ENCODE measurements at places on chromosomes 4 and X. TPM values are rescaled to one million over a fixed set of nuclear protein-coding genes. Genes with fewer than 3 reads are reported as not detected.

Gene P2RY4
- total RNA-seq, result 0.64 TPM

Gene PRRG3
- 1.3 TPM for total RNA-seq

Gene SNX25
- 29.8 TPM for total RNA-seq

Gene CACNA1F
- total RNA-seq, result 1.8 TPM

Gene PDGFRA
- total RNA-seq, result 130 TPM

Gene ADGRL3
- 4.2 TPM for total RNA-seq
